ENCODE measurements at places on chromosomes 12 and 14. TPM values are rescaled to one million over a fixed set of nuclear protein-coding genes. Genes with fewer than 3 reads are reported as not detected.

The PAH gene
- total RNA-seq, result not detected

The GUCY2C gene
- total RNA-seq, result not detected

- no peaks in the 10 kb centered on the region for H3K4me1 ChIP-seq
- H3K27ac ChIP-seq, result no peak overlapping the region
- no peak for DNase-seq
- no peaks in the 10 kb centered on the region for H3K36me3 ChIP-seq
- no peaks in the 10 kb centered on the region for H3K27me3 ChIP-seq
Observed at GRCh38 chr12:14629832-14630710, 62.4 kb upstream of the PLBD1 start.

- no peak for DNase-seq
- H3K4me3 ChIP-seq, result no peak overlapping the region
- H3K27me3 ChIP-seq, result no peaks in the 10 kb centered on the region
- H3K4me1 ChIP-seq, result no peaks in the 10 kb centered on the region
- no peaks in the 10 kb centered on the region for H3K36me3 ChIP-seq
- H3K27ac ChIP-seq, result no peak overlapping the region
Observed at GRCh38 chr12:57560516-57560915, 10.7 kb downstream of the KIF5A start.

GRCh38 chr14:49991491-49991890 lies 98.6 kb downstream of the ARF6 start:
- no peak overlapping the region for H3K4me3 ChIP-seq
- H3K27ac ChIP-seq, result no peak overlapping the region

Measured in upper lobe of right lung (tissue), 1 donor.